Kidney capillary endothelial cell (primary cell): ENCODE measurements at places on chromosomes 16 and 17.

DNA sequence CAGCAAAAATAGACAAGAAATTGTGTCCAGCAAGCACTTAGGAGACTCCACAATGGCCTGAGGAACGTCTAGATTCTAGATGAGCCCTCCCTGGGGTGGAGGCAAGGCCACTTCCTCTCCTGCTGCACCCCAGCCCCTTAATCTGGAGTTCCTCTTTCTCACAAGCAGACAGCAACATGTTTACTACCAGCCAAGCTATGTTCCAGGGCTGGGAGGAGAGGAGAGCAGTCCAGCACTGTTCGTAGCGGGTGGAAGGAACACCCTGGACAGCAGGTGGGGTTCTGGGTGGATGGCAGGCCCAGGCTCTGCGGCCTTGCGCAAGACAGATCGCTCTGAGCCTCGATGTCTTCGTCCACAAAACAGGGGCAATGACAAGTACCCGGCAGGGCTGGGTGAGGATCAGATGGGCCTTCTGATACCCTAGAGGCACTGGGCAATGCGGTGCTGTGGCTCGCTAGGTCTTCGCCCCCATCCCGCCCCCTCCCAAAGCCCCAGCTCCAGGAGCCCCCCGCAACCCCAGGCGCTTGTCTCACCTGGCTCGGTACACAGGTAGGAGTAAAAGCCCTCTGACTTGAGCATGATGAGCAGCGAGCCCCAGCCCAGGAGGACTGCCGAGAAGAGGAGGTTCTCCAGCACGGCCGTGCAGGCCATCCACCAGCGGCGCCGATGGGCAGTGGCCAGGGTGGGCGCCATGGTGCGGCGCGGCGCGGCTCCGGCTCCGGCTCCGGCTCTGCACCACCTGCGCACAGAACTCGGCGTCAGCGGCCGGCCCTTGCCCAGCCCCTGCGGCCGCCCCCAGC, 1.3 kb downstream of the SLC43A2 start:
- no peak for DNase-seq

GRCh38 chr17:7208754-7209460, 10.7 kb downstream of the DLG4 start:
- no peak for DNase-seq

- no peak for DNase-seq
Measured at GRCh38 chr17:58285422-58285810, 4.7 kb upstream of the MPO start.

DNA sequence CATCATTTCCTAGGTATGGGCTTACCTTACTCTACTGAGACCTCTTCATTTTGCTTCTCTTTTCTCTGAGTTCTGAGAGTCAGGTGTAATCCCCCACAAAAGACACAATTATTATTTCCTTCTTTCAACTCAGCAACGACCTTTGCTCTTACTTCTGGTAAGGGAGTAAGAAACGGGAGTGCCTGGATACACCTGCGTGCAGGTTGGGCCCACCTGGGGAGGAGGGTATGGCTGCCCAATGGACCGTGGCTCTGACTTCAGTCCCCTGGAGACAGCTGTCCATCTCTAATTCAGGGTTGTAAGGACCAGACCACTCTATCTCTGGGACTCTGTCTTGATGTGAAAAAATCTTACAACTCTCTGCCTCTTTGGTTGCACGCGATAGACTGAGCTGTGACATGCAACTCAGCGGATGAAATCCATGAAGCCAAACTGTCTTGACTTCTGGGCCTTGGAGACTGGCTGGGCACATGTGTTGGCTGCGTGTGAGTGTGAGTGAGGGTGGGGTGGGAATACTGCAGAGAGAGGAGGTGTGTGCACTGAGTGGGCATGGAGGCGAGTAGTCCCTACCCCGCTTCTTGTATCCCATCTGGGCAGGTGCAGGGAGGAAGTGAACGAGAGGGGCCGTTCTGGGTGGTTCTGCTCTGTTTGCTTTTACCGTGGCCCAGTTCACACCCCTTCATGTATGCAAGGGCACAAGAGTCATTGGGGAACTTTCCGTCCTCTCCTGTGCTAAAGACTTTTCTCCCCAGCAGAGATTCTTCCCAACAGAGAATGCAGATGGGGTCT, 1.2 kb downstream of the TMEM238L start:
- no peak for DNase-seq

DNA sequence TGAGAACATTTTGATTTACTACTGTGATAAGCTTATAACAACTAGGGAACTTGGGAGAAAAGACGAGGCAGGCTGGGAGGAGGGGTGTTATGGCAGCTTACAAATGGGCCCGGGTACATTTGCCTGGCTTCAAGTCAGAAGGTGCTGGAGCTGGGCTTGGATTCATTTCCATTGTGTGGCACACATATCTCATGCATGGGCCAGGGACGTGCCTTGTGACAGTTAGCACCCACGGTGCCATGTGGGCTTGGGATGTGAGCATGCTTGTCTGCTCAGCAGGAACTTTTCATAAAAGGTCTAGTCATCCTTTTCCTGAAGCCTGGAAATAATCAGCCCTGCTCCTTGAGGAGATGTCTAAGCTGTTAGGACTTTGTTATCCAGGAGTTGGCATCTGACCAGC, 572.2 kb downstream of the CDH13 start:
- no peak for DNase-seq

DNA sequence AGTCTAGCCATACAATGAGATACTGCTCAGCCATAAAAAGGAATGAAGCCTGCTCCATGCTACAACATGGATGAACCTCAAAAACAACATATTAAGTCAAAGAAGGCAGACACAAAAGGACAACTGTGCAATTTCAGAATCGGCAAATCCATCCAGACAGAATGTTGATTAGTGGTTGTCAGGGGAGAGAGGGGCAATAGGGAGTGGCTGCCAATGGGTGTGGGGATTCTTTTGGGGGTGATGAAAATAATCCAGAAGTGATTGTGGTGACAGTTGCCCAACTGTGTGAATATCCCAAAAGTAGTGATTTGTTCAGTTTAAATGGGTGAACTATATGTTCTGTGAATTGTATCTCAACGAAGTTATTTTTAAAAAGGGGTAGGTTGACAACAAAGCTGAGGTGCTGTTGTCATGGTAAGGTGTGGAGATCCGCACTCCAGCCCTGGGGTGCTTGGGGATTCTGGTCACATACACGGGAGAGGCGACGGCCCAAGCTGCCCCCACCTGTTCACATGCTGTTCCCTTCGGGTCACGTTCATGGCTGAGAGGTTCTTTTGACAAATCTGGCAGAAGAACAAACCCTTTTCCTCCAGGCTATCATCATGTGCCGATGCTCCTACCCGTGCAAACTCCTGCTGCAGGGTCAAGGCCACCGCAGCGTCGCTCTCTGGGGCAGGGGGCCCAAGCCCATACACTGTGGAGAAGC, 9.6 kb downstream of the SLX4 start:
- DNase-seq, result no peak

GRCh38 chr16:69318911-69319289, 7.8 kb downstream of the VPS4A start:
- no peak for DNase-seq

GRCh38 chr17:76716146-76716838, 5.5 kb upstream of the MXRA7 start:
- DNase-seq, result no peak

- no peak for DNase-seq
Measured at GRCh38 chr17:81271226-81271625, 23.9 kb downstream of the SLC38A10 start.

- DNase-seq, result no peak
Measured at GRCh38 chr16:80210787-80211186, 330.0 kb upstream of the DYNLRB2 start.

GRCh38 chr16:87080571-87081167, 236.5 kb downstream of the C16orf95 start:
- DNase-seq, result no peak

DNA sequence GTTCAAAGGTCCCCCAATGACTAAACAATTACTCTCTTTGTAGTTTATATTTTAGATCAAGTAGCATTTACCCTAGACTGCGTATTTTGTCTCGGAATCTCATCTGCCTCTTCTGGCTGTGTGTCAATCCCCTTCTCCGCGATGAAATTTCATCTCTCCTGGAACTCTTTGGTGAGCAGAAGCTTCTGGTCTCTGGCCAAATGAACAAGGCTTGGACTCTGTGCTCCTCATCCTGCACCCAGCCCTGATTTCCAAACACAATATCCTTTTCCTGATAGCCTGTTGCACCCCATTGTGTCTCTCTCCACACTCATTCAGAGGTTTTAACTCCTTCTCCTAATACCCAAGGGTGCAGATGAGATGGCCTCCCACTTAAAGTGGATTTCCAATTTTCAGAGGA, 609.4 kb upstream of the CDH5 start:
- DNase-seq, result no peak

- DNase-seq, result no peak
Measured at GRCh38 chr17:45334231-45334630, 17.4 kb upstream of the MAP3K14 start.

- no peak for DNase-seq
Measured at GRCh38 chr17:18318117-18318516, 3.0 kb downstream of the SMCR8 start.

GRCh38 chr16:4206680-4207079, 35.2 kb downstream of the SRL start:
- no peak for DNase-seq

DNA sequence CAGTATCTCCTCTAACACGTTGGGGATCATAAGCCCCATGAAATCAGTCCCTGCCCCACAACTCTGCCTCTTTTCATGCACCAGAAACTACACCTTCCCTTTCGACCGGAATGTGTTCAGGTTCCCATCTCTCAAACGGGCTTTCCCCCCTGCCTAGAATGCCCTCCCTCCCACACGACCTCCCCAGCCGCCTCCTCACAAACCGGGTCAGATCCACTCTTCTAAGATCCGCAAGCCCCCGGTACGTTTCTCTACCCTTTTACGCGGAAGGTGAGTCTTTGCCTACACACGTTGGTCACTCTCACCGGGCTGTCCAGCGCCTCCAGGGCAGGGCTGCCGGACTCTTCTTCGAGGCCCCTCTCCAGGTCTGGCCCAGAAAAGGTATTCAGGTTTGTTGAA, 708 bp downstream of the DHX33 start:
- DNase-seq, result no peak

GRCh38 chr17:41534899-41535546, 6.9 kb upstream of the KRT19 start:
- DNase-seq, result no peak

DNA sequence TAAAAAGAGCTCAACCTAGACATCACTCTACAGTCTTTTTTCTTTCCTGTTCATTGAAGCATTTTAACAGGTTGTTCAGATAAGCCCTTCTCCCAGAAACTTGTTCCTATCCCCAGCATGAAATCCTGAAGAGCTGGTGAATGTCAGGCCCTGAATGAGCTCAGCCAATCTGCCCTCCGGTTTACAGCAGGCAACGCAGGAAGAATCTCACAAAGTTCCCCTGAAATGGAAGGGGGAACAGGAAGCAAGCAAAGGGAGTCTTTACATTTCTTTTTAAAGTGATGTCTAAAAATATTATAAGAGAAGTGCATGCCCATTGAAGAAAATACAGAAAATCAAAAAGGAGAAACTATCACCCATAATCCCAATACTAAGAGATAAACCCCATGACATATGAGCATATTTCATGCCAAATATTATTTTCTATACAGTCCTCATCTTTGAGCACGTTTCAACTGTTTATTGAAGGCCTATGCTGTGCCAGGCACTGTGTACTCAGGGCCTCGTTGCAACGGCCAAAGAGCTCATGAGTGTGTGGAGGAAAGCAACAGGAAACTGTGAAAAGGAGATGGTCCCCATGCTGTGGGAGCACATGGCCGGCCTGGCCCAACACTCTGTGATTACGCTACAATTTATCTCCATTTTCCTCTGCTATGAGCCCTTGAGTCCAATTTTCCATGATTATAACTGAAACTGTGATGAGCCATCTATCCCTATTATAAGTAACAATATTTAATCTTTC, 5.7 kb downstream of the TK2 start:
- no peak for DNase-seq

- DNase-seq, result no peak
Measured at GRCh38 chr17:56142325-56142724, 10.9 kb upstream of the ANKFN1 start.

DNA sequence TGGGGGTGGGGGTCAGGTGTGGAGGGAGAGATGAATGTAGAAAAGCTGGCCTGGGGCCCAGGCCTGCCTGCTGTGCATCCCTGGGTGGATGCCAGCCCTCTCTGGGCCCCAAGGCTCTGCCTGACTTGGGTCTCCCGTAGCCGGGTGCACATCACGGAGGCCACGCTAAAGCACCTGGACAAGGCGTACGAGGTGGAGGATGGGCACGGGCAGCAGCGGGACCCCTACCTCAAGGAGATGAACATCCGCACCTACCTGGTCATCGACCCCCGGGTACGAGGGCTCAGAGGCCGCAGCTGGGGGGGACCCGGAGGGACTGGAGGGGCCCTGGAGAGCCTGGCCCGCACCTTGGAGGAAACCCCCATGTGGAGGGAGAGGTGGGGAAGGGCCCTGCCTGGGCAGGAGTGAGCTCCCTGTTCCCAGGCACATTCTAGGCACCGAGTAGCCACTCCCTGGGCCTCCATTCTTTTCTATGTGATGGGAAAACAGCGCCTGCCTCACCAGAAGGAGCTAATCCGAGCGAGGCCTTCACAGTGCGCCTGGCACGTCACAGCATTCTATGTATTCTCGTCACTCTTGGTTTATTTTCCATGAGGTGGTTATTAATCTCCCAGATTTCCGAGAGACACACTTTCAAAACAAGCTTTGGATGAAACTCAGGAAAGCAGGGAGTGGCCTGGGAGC, 34.7 kb downstream of the ADCY7 start:
- DNase-seq, result no peak

- DNase-seq, result peak; percentile 63
Measured at GRCh38 chr16:87278191-87279093, 38.8 kb downstream of the C16orf95 start.

DNA sequence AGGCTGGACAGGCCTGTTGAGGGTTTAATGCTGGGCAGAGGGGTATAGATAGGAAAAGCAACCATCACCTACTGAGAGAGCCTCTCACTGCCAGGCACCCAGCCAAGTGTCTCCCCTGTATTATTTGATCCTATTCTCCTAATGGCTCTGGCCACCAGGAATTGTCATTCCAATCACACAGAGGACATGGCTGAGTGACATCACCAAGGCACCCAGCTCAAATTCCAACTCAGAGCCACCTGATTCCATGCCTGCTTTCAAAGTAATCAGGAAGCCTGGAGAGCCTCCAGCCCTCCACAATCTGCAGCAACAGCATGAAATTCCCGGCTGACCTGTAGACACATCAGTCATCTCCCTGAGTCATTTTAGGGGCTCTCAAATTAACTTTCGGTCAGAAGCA, 368.9 kb upstream of the C16orf82 start:
- no peak for DNase-seq

DNA sequence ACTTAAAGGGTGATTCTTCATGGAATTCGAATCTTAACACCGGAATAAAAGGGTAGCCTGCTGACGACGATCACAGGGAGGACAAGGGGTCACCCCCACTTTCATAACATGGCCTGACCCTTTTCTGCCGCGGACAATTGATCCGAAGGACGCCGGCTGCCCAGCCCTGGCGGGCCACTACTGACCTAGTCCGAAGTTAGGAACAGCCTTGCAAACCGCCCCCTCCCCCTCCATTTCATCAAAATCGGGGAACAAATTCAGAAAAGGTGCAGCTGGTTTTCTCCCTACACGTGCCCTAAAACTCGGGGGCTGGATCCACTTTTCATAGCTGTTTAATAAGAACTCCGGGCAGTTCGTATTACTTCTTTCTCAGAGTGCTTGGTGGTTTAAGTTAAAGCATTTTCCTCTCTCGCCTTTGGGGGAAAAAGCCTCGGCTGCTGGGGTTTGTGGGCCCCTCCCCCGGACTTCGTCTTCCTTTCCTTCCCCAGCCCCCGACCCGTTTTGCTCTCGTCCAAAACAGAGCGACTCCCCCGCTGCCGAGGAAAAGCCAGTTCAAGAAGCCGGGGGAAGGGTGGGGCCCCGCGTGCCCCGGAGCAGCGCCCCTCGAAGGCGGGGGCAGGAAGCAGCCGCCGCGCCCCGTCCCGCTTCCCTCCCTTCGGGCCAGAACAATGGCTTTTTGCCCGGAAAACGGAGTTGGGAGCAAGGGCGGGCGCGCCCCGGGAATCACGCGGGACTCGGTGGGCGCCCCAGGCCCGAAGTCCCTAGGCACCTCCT, 641 bp upstream of the CBX2 start:
- DNase-seq, result peak; percentile 50
